SK-N-DZ (cell line): ENCODE measurements at places on chromosomes 13 and 19.

DNA sequence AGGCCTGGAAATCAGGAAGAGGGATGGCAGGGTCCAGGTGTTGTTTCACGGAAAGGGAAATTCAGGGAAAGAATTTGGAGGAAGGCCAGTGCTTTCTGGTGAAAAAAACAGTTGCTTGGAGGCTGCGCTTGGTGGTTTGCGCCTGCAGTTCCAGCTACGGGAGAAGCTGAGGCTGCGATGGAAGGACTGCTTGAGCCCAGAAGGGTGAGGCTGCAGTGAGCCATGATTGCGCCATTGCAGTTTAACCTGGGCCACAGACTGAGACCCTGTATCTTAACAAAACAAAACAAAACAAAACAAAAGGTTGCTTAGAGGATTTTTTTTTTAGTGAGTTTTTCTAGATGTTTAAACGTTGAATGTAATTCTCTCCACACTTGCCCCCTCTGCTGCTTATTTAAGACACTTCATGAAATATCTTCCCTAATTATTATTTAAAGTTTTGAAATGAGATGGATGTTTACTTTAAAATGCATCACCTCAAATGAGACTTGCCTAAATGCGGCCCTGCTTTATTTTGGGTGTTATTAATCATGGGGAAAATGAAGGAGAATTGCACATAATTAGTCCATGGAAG lies 75.4 kb upstream of the TRPC4 start:
- no peak for DNase-seq

DNA sequence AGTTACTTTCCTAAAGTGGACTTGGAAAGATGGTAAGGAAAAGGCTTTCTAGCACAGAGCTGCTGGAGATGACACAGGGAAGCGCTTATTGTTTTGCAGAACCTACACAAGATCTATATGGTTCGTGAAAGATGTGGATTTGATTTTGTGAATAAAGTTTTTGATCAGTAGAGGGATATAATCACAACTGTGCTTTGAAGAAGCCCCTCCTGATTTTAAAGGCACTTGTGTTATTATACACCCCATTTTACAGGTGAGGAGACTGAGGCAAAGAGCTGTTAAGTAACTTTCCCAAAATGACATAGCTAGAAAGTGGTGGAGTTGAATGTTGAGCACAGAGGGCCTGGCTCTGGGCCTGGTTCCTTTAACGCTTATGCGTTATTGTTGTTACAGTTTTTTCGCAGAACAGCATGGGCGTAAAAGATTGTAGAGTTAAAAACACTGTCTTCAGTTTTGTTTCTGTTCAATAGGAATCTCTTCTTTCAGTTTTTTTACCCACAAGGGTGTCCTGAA lies 1.4 kb downstream of the TDRD3 start:
- no peak for DNase-seq

DNA sequence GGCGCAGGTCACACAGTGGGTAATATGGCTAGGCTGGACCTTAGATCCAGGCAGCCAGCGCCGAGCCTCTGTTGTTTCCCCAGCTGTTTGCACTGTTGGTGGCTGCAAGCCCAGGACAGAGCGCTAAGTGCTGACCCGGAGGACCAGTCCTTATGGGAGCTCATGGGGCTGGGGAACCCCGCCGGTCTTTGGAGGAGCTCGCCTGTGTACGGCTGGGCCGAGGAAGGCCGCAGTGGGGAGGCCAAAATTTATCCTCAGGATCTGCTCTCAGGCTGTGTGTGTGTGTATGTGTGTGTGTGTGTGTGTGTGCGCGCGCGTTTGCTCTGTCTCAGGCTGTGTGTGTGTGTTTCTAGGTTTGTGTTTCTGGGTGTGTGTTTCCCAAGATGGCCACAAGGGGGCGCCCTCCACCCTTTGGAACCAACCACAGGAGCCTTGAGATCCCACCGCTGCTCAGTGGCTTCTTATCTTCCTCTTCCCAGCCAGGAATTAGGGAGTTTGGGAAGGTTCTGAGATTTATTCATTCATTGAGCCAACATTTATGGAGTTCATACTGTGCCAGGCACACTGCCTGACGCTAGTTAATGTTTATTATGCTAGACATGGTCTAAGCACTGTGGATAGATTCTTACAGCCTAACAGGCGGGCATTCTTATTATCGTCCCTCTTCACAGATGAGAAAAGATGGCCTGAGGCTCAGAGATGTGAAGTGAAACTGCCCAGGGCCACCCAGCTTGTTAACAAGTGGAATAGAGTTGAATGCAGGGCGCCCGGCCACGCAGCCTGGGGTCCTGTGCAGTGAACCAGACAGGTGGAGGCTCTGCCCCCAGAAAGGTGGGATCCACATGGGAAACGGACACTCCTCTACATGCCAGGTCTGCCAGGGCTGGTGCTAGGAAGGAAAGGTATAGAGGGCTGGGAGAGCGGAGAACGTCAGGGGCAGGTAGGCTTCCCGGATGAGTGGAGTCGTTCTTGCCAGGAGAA lies 13.0 kb downstream of the PGLYRP1 start:
- DNase-seq = peak; percentile 34

DNA sequence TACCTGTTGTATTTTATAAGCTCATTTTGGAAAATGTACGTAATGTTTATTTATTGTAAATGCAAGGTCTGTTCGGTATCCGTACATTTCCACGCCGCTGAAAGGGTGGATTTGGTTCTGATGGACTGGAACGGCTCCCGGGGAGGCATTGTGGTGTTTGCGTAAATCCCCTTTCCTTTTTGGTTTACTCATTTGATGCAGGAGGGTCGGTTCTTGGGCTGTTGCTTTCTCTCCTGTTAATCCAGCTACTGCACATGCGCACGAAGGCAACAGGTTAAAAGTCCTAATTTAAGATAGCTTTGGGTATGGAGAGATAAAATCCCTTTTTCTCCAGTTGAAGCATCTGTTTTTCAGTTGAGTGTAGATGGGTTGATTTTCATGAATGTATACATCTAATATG lies 224.4 kb downstream of the TM9SF2 start:
- DNase-seq = no peak

- DNase-seq = no peak
Observed at GRCh38 chr19:32630338-32630737, 44.6 kb downstream of the ANKRD27 start.

- no peak for DNase-seq
Observed at GRCh38 chr13:94996445-94996844, 284.1 kb upstream of the SOX21 start.

DNA sequence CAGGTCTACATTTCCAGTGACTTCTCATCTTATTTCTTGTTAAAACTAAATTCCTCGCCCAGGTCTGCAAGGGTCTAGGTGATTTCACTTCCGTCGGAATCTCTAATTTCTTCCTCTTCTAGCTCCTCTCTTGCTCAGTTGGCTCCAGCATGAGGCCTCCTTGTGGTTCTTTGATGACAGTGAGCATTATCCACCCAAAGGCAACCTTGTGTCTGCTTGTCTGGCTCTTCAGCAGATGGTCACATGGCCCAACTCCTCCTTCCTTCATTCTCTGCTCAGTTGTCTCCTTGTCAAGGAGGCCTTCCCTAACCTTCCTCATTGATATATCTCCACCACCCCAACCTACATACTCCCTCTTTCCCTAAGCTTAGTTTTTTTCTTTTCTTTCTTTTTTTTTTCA lies 1391.4 kb downstream of the EFNB2 start:
- no peak for DNase-seq

DNA sequence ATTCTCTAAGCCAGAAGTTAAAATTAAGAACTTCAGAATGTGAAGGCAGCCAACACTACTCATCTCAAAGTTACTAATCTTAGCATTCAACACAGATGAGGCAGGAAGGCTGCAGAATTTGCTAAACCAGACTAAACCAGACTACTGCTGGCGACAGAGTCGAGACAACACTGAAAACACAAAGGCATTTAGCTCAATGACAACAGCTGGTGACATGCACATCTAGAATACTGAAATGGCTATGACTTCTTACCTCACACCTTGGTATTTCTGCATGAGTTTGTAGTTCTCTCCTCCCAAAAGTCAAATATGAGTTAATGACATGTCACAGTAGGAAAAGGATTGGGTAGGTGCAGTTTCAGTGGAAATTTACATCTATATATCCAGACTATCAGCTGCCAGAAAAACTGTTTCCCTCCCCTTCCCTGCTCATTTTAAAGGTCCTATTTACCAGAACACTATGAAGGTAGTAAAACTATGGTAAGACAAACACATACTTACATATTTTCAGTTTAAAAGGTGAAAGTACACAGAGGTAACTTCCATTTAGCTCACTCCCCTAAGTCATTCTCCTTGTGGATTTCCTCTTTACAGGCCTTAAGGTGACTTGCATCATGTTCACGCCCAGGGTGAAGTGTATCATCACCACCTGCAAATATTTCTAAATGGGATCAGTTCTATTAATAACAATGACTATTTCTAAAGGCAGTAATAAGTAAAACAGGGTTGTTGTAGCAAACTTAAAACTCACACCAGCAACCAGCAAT lies 21.4 kb downstream of the FOXO1 start:
- no peak for DNase-seq

DNA sequence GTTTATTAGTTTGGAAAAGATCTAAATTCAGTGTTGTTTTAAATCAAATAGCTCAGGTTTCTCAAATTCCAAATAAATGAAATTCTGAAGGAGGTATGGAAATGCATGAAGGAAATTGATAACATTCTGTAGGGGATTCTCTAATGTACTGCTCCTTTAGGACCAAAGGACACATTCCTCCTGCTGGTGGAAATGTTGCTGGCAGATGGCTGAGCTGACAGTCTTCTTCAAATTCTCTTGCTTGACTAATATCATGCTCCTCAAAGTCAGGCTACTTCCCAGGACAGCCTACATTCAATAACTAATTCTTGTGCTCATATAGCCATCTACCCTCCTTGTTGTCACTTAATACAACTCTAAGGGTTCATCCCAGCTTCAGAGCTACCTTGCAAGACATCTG lies 1118.5 kb downstream of the PCDH9 start:
- DNase-seq = no peak
